ENCODE measurements at places on chromosomes 5 and 9. TPM values are rescaled to one million over a fixed set of nuclear protein-coding genes. Genes with fewer than 3 reads are reported as not detected.

DNA sequence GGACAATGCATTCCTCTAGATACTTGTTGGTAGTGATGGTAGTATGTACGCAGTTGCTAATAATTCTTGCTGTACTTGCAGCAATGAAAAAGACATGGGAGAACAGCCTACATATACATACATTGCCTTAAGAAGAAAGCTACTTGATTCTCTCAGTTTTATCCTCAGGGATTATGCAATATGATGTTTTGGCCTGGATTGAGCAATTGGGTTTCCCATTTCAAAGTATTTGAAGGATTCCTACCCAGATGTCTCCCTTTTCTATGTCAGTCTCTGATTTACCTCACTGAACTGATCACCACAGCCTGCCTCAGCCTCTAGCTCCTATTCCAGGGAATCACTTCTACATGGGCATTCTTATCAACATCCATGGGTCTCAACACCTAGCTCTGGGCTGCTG, 210.1 kb upstream of the CDH10 start:
- no peak for DNase-seq

DNA sequence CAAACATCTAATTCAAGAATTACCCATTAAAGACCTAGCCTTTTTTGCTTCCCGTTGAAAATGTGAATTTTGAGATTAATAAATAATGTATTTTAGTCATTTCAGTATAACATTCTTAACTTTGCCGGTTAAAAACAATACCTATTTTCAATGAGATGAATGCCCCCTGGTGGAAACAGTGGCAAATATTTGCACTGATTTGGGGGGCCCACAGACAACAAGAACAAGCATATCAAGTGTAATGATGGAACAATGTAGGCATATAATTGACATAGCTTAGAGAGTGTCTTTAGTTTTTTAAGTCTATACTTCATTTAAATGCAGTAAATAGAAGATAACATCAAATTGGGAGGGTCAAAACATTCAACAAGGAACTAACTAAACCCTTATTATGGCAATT, 111.9 kb downstream of the NTRK2 start:
- no peak for DNase-seq

DNA sequence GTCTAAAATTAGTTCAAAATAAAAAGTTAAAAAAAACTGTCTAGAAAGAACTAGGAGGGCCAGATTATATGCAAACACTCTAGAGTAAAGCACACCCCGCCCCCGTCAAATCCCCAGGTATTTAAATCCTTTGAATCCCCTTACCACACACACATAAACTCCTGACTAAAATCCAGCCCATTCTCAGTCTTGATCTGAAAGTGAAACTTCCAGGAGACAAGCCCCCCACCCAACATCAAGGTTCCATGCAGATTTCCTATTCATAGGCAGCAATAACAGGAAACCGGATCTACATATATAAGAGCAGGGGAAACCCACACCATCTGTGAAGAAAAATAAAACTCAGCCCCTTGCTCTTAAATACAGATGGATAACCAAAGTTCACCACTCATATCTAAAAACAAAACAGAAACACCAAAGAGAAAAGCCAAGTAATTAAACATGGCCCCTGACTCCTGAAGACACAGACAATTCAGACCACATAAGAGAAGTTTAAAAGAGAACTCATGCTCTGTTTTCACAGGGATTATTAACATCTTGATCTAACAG, 42.3 kb downstream of the MARCHF3 start:
- no peak for DNase-seq

- DNase-seq = no peak
Observed at GRCh38 chr5:53288511-53288910, 179.0 kb upstream of the MOCS2 start.

The IFNA13 gene
- total RNA-seq = not detected

The PCDHB16 gene
- 2.3 TPM for total RNA-seq

The CD74 gene
- total RNA-seq = 331 TPM
